Ascending aorta (tissue), 2 donors: ENCODE measurements at places on chromosomes 2 and 18. TPM values are rescaled to one million over a fixed set of nuclear protein-coding genes. Genes with fewer than 3 reads are reported as not detected.

The ALPI gene
- not detected for total RNA-seq

DNA sequence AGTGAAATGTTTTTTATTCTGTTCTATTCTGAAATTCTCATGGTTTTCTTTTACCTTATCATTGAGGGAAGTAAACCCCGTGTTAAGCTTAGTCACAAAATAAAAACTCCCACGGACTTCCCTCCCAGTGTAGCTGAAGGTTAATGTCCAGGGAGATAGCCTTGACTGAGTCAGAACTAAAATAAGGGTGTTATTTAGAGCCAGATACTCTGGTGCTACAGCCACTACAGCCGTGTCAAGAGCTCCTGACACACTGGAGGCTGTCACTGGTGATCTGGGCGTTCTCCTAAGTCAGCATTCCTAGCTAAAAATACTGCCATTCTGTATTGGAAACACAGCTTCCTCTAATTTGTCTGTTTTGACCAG lies 82.0 kb upstream of the RANBP2 start:
- H3K27ac ChIP-seq = peak overlapping the region; percentile 80
- H3K4me3 ChIP-seq = peak overlapping the region; percentile 4
- no peaks in the 10 kb centered on the region for H3K36me3 ChIP-seq
- peak; percentile 83 for DNase-seq

DNA sequence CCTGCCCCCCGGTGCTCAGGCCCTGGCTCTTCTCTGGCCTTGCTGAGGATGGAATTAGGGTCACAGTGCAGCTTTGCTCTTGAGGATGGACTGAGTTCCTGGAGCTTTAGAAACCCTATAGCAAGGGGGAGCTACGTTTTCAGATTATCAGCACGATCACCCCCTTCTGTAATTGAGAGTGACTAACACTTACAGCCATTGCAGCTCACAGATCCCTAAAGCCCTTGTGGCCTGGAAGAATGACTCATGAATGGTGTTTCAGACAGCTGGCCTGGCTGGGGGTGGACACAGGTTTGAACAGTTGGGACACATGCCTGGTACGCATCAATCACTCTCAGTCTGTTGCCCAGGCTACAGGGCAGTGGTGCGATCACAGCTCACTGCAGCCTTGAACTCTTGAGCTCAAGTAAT lies 79.7 kb upstream of the IGFBP5 start:
- no peak overlapping the region for H3K4me3 ChIP-seq
- DNase-seq = peak; percentile 93
- peaks cover 17% of the 10 kb centered on the region for H3K4me1 ChIP-seq
- H3K27me3 ChIP-seq = no peaks in the 10 kb centered on the region
- H3K27ac ChIP-seq = peak overlapping the region; percentile 67

The DSG1 gene
- total RNA-seq = not detected

The CSRNP3 gene
- total RNA-seq = 2.8 TPM
